ENCODE measurements at places on chromosomes 5 and 9. TPM values are rescaled to one million over a fixed set of nuclear protein-coding genes. Genes with fewer than 3 reads are reported as not detected.

The NREP gene
- 21.6 TPM for total RNA-seq

The RLN2 gene
- 1.3 TPM for total RNA-seq

The S1PR3 gene
- total RNA-seq = 10.0 TPM

DNA sequence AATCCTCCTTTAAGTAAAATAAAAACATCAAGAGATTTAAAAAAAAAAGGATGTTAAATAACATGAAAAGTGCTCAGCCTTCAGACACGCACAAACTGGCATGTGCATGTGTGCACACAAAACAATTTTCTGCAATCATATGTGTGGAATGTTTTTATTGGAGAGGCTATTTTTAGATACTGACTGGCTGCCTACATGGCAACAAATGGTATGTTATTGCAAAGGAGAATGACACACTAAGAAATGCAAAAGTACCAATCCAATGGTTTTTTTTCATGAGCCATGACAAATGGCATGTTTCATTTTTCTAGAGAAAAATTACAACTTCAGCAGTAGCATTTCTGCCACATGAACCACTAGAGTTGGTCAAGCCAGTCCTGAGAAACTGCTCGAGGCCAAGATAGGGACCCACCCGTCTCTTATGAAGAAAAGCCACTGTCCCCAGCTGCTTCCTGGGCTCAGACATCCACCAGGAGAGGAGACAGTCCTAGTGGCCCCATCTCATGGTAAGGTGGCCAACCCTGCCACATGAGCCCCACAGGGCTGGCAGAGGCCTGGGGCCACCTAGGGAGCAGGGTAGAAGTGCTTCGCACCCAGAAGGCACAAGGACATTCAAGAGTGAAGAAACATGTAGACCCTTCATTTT is 116.4 kb downstream of the MYO10 start:
- DNase-seq = no peak

- peak; percentile 31 for DNase-seq
These were observed 28.6 kb downstream of the CEP72 start for GRCh38 chr5:640461-641330.

- DNase-seq = no peak
These were observed 105.5 kb upstream of the CPEB4 start for GRCh38 chr5:173782671-173783101.

- no peak for DNase-seq
These were observed 134.8 kb upstream of the KLF4 start for GRCh38 chr9:107624234-107624948.

GRCh38 chr9:5425006-5425628 is 12.6 kb downstream of the PLGRKT start:
- no peak for DNase-seq
